HS-5 (cell line): ENCODE measurements at places on chromosomes 5 and 9.

GRCh38 chr9:76037587-76038225, 147.2 kb downstream of the PCSK5 start:
- DNase-seq, result no peak

- no peak for DNase-seq
Measured at GRCh38 chr5:139399501-139400121, 4.3 kb downstream of the SPATA24 start.

GRCh38 chr5:103458497-103459040, 104.0 kb downstream of the NUDT12 start:
- no peak for DNase-seq

GRCh38 chr5:57700072-57700471, 217.5 kb upstream of the ACTBL2 start:
- no peak for DNase-seq

DNA sequence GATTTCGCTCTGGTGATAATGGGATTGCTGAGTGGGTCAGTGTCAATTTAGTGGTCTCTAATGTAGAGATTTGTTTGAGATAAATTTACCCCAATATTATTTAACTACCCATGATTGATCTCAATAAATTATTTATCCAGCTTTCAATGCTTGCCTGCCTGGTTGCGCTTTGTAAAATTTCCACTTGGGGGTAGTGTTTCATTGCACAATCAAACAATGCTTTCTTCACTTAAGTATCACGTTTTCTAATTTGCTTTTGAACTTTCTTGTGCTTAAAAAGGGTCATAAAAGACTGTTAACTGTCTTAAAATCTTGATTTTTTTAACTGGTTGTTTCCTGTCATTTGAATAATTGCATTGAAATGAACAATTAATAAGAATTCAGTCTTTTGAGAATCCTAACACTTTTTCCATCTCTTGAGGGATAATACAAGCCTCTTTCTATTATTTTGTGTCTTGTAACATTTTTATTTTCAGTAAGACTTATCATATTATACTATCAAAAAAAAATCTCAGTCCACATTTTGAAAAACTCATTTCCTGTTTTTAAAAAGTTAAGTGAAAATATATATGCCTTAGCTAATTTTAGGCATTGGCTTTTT, 18.7 kb downstream of the HSD17B4 start:
- no peak for DNase-seq

- no peak for DNase-seq
Measured at GRCh38 chr9:13879981-13880380, 434.0 kb downstream of the NFIB start.

DNA sequence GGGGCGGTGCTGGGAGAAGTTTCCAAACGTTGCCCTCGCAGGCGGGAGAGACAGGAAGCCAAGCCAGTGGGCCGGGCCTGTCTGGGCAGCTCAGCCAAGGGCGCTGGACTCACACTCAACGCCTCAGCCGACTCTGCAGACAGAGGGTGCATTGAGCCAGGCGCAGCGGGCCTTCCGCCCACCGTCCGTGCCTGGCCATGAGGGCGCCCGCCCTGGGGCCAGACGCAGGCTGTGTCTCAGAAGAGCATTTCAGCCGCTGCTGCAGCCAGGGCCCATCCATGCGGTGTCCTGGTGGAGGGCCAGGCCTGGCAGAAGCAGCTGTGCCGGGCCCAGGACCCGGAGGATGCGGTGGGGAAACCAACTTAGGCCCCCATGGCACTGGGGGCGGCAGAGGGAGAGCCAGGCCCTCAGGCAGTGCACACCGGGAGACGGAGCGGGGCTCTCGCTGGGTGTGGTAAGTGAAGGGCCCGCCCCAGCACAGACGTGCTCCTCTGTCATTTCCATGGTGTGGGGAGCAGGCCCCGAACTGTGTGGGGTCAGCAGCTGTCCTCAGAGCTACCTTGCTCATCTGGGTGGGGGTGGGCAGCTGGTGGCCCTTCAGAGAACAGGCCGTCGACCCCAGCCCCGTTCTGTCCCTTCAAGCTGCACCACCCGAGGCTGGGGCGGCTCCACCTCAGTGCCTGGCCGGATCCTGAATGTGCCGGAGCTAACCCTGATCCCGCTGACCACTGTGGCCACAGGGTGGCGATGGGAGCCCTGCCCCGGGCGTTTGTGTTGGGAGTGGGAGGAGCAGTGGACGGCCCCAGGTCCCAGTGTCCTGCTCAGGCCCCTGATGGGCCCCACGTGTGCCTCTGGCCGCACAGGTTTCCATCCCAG, 18.0 kb downstream of the DNLZ start:
- DNase-seq, result no peak

DNA sequence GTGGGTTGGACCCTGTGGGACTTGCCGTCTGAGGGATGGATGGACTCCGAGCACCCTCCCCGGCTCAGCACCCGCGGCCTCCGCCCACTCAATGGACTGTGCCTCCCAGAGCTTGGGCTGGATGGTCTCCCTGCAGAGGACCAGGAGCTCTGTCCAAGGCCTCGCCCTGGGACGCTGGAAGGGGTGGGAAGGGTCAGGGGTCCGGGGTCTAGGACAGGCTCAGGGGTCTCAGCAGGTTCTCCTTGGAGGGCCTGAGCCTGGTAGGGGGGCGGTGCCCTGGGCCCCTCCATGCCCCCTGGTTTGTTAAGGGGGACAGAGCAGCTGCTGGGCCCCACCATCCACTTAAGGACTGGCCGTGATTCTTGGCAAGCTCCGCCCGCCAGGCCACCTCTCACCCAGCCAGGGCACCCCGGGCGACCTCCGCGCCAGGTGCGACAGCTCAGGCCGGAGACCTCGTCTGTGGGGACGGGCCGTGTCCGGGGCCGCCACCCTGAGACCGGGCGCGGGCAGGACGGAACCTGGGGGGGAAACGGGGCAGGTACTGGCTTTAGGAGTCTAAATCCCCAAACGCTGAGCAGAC, 29.2 kb downstream of the EXOC3 start:
- DNase-seq, result no peak

- DNase-seq, result no peak
Measured at GRCh38 chr5:129554134-129554904, 94.2 kb downstream of the ADAMTS19 start.
